Hippocampal formation (tissue), 2 donors: ENCODE measurements at places on chromosomes 6 and 20.

DNA sequence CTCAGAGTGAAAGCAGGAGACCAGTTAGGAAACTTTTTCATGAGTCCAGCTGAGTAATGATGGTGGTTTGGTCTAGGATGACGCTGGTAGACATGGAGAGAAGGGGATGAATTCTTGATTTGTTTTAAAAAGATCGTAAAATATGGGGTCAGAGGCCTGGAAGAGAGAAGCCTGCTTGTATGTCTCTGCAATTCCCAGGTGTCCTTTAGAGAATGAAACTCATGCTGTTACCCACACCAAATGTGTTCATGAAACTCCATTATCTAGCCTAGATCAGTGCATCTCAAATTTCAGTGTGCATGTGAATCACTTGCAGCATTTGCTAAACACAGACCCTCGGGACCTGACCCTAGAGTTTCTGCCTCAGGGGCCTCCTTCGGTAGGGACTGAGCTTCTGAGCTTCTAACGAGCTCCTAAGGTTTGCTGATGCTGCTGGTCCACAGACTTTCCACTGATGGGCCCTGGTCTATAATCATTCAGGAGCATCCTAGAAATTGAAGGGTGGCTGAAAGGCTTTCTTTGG lies 302.0 kb upstream of the PLCB4 start:
- DNase-seq: no peak

GRCh38 chr20:33828967-33829560 lies 17.9 kb downstream of the CHMP4B start:
- DNase-seq: no peak

- no peak for DNase-seq
Observed at GRCh38 chr6:132007474-132008190, 56.5 kb upstream of the CCN2 start.

DNA sequence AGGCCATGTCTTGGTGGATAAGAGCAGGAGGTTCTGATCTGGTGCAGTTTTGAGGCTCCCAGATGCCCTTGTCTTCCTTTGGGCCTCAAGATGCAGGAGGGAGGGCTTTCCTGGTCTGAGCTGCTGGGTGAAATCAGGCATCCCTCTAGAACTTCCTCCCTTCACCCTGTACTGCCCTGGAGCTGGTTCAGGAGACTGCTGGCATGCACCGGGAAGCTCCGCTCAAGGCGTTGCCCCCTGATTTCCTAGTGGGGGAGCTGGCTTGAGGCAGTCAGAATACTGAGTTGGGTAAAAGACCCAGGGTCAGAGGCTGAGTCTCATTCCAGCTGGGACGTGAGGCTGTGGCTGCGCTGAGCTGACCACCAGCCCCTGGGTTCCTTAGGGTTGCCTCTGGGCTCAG lies 12.0 kb downstream of the PHACTR3 start:
- DNase-seq: no peak

GRCh38 chr6:50097966-50098640 lies 48.4 kb upstream of the DEFB112 start:
- no peak for DNase-seq

DNA sequence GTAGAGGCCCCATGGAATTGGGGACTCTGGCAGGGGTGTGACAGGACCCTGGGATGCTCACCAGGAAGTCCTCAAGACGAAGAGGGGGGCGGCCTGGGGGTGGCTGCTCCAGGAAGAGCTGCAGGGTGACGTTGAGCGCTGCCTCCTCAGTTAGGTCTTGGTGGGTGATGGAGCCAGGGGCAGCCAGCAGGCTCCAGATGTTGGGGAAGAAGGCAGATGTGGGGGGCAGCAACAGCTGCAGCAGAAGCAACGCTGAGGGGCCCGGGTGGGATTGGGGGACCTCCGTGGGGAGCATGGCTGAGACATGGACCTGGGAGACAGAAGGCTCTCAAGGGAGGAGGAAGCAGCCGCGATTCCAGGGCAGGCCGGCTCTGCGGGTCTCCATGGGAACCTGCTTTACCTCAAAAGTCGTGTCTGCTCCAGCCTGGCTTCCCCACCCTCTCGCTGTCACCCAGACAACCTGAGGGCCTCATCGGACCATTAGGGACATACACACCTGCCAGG lies 591 bp downstream of the VWA7 start:
- no peak for DNase-seq

- no peak for DNase-seq
Observed at GRCh38 chr20:64121586-64121985, 14.2 kb upstream of the NPBWR2 start.

DNA sequence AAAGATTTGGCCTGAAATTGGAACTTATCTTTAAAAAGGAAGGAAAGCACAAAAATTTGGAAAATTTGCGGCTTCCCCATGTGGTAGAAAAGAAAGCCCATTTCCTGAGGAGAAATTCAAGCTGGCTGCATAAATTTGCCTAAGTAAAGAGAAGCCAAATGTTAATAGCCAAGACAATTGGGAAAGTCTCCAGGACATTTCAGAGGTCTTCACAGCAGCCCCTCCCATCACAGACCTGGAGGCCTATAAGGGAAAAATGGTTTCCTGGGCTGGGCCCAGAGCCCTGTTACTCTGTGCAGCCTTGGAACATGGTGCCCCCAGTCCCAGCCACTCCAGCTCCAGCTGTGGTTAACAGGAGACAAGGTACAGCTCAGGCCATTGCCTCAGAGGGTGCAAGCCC lies 736.5 kb downstream of the HACE1 start:
- DNase-seq: no peak
